Muscle of leg (tissue), 16 donors: ENCODE measurements at places on chromosomes 2 and 18. TPM values are rescaled to one million over a fixed set of nuclear protein-coding genes. Genes with fewer than 3 reads are reported as not detected.

Gene TUBA3E
- total RNA-seq, result not detected

Gene CYBRD1
- total RNA-seq, result 111 TPM

Gene FTCDNL1
- total RNA-seq, result 2.6 TPM

Gene NCKAP1
- 77.0 TPM for total RNA-seq

Gene AMER3
- total RNA-seq, result 0.09 TPM

Gene NFE2L2
- total RNA-seq, result 39.9 TPM

Gene BOLL
- total RNA-seq, result 0.62 TPM
